Renal cortical epithelial cell (primary cell): ENCODE measurements at places on chromosomes 11 and 22.

DNA sequence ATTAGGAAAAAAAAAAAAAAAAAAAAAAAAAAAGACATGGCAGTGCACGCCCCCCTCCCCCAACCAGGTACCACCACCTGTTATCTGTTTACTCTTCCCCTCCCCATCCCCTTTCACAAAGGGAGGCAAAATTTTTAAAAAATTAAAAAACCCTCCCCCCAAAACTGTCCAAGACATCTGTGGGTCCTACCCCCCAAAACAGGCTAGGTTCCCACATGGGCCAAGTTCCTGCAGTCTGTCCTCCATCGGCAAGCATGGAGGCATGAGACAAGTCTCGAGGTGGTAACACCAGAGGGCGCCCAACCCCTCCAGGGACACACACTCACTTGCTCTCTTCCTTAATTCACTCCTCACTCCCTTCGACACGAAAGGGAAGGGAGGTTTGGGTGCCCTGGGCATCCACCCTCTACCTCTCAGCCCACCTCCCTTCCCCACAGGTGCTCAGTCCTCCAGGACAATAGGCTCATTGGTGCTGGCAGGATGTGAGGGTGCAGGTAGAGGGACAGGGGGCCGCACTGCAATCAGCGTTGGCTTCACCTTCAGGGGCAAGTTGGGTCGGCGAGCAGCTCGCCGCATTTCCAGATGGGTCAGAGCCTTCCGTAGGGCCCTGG lies 2.2 kb upstream of the TUT1 start:
- DNase-seq, result peak; percentile 53

DNA sequence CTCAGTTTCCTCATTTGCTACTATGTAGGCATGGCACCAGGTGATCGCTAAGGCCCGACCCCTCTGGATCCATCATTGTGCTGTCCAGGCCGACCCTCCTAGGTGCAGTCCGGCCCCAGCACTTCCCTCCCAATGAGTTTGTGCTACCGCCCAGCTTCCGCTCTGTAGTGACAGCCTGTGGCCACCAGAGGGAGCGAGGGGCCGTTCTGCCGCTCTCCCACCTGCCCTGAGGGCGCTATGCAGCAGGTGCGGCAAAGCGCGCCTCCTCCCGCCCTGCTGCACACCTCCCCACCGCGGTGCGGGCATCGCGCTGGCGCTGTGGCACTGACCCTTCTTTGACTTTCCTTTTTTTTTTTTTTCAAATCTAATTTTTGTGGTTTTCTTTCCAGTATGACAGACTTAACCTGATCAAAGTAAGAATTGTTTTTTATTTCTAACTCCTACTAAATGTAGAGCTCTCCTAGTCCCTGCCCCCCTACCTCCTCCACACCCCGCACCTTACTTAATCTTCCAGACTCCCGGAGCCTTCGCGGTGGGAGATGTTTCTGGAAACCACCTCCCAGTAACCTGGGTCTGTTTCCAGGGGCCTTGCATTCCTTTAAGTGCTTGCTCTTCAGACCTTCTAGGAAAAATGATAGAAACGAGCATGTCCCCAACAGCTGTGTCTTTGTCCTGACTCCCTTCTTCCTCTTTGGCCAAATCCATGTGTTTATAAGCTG lies 73.7 kb downstream of the SCN3B start:
- DNase-seq, result peak; percentile 23

- DNase-seq, result no peak
These were observed 58.8 kb downstream of the ISX start for GRCh38 chr22:35124691-35125219.

DNA sequence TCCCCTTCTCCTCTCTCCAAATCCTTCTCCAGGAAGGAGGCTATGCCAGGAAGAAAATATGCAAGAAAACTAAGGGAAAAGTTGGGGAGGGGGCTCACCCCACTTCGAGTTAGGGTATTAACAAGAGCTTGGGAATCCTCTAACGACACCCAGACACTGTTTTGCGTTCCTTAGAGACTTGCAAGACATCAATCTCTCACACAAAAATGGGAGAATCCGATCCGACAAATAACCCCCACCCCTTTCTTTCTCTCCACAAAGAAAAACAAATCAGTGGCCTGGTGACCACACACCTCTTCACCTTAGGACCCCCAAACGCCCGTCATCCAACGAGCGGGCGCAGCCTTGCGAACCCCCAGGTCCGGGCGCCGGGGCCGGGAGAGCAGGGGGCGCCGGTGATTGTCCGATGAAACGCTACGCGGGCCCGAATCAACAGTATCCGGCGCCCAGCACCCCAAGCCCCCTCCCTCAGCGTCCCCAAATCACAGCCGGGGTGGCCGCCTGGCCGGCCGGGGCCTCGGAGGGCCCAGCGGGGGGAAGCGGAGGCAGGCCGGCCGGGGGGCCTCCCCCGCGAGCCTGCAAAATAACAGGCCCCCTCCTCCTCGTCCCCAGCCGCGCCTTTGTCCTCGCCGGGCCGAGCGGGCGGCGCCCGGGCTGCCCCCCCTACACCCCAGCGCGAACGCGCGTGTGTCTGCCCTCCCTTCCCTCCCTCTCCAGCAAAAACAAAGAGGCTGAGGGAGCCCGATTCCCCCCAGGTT lies 690 bp downstream of the CSNK1E start:
- no peak for DNase-seq

DNA sequence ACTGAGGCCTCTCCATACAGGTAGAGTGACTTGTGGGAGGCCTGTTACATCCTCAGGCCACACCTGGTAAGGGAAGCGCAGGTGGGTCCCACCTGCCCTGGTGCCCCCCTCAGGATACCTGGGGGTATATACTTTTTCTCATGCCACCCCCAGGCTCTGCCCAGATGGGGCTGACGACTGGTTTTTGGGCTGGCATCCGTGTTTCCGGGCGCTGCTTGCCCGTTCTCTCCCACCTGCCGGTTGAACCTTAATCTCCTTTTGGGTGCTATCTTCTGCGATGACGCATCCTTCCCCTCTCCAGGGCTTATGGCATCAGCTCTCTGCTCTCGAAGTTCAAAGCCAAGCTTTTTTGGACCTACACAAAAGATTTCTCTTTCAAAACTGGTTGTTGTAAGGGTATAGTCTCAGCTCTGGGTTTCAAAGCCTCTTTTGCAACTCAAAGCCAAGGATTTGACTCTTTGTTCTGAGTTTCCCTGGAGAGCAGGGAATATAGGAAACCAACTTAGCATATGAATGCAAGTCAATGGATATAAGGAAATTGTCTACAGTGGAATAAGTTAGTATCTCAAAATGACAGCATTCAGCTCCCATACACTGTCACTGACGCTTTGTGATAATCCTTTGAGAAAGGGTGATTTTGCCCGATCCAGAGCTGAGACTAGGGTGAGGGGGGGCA lies 8.6 kb upstream of the LRRC10B start:
- no peak for DNase-seq

- DNase-seq, result no peak
These were observed 16.6 kb upstream of the SPTBN2 start for GRCh38 chr11:66745356-66746235.

DNA sequence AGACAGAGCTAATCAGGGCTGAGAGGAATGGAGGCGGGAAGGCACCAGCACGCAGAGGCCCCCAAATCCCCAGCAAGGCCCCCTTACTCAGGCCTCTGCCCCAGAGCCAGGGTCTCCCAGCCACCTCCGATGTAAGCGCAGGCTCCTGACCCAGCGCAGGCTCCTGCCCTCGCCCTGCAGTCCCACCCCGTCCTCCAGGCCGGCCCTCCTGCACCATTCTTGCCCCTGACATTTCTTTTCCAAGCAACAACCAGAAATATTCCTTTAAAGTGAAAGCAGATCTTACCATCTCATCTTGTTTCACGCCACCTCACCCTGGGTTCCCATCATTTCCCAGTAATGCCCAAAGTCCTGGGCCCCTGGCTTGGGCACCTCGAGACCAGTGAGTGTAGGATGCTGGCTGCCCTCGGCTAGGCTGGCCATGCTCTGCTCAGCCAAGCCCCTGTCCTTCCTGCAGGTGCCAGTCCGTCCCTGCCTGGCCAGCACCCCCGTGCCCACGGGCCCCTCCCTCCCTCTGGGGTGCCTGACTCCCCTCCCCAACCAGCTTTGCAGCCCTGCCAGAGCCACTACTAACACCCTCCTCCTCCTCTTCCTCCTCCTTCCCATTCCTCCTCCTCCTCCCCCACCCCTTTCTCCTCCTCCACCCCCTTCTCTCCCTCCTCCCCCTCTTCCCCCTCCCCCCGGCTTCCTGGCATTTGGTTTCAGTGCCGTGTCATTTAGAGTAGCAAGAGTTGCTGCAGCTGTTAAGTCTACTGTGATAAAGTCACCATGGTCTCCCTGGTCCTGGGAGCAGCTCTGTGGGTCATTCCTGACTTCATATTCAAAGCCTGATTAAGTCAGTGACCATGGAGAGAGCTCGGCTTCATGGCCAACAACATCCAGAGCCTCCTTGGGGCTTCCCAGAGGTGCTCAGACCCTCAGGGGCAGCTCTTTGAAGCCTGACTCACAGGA lies 78.7 kb downstream of the PIWIL3 start:
- peak; percentile 77 for DNase-seq

DNA sequence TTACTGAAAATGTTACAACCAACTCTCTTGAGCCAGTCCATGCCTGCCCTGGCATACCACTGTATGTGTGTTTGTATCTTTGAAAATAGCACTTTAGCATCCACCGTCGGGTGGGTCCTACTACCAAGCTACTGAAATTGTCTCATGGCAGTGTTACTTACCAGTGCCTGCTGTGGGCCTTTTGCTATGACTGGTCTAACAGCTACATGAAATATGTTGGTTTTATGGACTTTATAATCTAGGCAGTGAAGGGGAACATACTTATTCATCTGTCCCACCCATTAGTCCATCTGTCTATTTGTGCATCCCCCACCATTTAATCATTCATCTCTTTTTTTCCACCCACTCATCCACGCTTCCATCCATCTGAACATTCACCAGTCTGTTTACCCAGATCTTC lies 106.0 kb downstream of the NAV2 start:
- no peak for DNase-seq

DNA sequence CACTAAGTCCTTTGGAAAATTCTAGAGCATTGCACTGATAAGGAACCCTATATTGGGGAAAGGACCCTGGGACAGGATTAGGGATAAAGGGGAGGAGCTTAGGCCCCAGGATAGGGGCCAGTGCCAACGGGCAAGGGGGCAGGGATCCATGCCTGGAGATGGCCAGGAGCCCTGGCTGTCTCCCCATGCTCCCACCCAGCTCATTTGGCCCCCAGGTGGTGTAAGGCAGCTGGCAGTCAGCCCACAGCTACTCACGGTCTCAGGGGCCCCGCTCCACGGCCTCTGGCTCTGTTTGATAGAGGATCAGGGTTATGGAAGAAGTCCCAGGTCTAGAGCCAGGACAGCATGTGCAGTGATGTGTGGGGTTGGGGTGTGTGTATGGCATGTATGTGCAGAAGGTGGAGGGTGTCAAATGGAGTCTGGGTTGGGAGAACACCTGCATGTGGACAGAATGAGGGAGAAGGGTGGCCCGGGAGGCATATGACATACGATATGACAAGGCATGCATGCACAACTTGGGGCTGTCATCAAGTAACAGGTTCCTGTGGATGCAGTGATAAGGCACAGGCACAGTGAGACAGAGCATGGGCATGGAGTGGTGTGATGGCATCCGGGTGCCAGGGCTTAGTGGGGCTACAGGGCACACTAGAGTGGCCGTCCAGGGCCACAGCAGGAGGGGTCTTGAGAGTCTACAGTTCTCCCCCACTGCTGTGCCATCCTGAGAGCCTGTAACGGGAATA lies 18.4 kb upstream of the PDE2A start:
- no peak for DNase-seq

GRCh38 chr11:60700689-60701468 lies 1.5 kb downstream of the MS4A8 start:
- DNase-seq, result no peak

DNA sequence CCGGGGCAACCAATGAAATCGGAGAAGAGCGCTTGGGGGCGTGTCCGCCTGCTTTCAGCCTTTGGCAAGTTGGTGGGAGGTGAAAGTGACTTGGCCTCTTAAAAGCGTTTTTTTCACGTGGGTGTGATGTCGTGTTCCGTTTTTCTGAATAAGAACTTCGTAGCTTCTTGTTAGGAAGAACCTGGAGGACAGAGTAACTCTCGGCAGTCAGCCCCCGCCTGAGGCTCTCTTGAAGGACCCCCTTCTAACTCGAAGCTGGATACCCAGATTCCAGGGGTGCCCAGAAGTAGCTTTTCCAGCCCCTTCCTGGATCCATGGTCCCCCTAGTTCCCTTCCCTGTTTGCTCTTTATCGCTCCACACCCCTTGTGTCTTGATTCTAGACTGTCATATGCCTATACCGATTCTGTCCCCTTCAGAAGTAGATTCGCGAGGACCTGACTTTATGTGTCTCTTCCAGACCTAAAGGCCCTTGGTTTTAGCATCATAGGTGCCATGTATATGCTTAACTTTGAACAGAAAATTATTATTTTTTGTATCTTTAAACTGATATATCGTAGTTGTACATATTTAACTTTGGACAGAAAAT lies 915 bp upstream of the OSBP start:
- DNase-seq, result no peak

DNA sequence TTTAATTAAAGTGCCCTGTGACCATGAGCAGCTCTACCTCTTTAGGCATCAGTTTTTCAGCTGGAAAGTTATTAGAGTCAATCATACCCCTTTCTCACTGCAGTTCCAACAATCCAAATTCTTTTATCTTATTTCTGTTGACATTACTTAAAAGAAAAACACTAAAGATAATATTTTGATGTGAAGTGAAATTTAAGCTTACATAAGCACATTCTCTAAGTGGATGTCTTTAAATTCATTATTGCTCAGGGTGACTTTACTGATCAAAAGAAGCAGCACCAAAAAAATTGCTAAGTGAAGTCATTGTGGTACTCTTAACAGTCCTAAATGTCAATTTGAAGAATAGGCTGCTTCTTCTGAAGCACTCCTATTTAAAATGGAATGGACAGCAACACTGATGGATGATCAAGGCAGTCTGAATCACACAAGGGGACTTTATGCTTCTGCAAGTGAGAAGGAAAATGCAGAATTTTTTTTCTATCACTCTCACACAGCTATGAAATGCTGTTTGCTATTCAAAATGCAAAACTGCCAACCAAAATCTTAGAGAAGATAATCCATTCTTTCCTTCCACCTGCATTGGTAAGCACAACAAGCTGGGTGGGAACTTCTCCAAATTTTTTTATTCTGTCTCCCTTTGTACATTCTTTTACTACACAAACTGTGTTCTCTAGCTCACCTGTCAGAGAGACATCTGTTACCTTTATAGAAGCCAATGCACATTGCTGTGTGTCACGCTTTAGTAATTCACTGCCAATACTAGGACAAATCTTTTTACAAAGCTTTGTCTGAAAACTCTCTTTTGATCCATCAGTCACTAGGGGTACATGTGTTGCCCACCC lies 179.9 kb downstream of the GRIA4 start:
- DNase-seq, result no peak

- DNase-seq, result no peak
These were observed 12.7 kb downstream of the DCHS1 start for GRCh38 chr11:6642957-6643356.

DNA sequence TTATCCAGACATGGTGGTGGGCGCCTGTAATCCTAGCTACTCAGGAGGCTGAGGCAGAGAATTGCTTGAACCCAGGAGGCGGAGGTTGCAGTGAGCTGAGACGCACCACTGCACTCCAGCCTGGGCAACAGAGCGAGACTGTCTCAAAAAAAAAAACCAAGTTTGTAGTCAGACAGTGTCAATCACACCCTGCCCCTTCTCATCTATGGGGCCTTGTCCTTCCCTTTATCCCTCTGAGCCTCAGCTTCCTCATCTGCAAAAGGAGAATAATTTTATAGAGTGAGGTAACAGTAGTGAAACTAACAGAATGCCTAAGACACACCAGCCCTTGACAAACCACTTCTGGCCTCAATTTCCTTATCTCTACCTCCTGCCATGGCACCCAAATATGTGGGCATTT lies 10.7 kb downstream of the BCL9L start:
- no peak for DNase-seq
